ENCODE measurements at places on chromosomes 7 and 10.

- no peak for DNase-seq
These were observed 345.5 kb downstream of the FGFR2 start for GRCh38 chr10:121252756-121253155.

DNA sequence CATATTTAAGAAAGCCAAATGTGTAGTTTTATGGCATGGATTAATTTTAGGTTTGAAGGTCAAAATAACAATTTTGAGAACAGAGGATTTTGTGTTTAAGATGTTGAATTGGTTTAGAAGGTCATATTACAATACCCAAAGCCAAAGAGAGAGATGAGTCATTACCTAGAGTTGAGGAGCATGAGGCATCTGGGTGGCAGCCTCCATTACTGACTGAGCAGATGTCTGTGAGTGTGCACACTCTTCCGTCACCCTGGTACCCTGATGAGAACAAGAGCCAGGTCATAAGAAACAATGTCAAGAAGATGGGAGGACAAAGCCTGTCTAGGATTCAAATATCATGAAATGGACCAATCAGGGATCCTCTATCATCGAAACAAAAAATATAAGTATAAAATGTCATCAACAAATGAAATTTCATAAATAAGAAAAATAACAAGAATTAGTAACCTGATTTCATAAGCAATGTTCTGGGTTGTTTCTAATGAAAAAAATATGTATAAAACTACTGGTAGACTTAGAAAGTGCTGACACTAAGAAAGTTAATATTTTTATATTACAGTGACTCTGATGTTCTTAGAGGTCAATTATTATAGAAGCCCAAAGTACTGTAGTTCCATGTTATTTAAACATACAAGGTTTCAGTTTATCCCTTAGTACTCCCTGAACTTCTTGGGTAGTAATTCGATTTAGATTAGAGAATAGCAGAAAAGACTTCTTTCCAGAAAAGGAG, 20.0 kb downstream of the CUBN start:
- no peak for DNase-seq

GRCh38 chr7:157394246-157395191, 57.7 kb downstream of the DNAJB6 start:
- no peak for DNase-seq

DNA sequence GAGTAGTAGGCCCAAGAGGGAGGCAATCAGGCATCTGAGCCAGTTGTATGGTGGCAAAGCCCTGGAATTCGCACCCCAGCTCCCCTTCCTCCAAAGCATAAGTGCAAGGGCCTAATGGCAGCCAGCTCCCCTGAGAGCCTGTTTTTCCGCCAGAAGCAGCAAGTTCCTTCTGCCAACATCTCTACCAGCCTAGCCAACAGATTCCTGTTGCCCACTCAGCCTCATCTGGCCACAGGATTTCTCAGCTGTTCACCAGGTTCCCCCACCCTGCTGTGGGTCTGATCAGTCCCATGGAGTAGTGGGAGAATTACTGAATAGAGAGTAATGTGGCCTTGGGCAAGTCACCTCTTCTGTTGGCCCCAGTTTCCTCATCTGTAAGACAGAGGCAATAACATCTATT, 186.2 kb upstream of the PDE1C start:
- no peak for DNase-seq

GRCh38 chr7:71266912-71267311, 135.0 kb downstream of the GALNT17 start:
- DNase-seq: no peak

DNA sequence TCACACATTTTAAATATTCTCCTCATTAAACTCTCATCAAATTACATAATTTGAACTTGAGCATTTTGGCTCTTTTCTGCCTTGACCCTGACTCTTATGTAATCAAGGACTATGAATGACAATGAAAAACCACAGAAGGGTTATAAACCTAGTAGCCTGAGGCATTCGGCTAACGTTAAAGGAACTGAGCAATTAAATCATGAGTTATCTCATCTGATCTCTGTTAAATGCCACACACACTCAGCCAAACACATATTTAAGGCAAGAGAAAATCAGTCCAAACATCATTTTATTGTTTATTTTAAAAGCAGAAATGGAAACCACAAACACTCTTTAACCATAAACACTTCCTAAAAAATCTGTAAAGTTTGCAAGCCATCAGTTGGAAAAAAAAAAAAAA, 204.3 kb downstream of the DGKI start:
- no peak for DNase-seq

DNA sequence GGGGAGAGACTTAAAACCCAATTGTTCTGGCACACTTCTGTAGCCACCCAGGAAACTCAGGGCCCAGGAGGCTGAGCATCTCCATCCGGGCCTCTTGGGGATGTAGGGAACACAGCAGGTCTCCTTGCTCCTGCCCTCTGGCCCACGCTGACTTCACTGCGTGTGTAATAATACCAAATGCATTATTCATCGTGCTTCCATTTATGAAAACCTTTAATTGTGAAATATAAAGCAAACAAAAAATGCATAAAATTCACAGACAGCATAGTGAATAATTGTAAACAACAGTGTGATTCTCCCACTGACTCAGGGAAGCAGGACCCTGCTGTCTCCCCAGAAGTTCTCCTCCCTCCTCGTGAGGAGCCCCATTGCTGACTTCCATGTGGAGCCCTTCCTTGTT, 70.3 kb upstream of the SHH start:
- no peak for DNase-seq

GRCh38 chr7:157498657-157499056, 161.9 kb downstream of the DNAJB6 start:
- no peak for DNase-seq

GRCh38 chr10:98326621-98327027, 58.6 kb upstream of the LOXL4 start:
- DNase-seq: peak; percentile 46

DNA sequence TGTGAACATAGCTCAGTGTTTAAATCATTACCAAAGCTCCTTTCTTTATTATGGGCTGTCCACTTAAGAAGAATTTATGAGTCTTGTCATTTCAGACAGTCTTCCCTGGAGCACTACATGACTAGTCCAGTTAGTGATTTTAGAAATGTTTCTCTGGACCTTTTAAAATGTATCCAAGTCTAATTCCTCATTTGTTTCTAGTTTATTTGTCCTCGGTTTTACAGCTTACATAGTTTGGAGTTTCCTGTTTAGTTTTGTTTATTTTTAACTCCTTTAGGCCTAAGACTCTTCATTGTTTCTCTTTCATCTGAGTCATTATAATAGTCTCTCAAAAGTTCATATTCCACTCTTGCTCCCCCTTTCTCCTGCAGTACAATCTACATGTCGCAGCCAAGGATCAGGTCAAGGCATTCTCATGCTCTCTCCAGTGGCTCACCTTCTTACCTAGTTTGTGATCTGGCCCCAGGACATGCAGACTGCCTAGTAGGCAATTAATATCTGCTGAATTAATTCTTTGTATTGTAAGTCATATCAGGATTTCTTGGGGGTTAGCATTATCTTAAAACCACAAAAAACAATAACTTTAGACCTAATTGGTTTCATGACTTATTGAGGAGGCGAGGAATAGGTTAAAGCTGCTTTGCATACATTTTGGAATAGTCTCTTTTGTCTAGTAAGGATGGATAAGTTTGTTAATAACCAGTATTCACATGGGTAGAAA, 93.8 kb downstream of the MAPK8 start:
- no peak for DNase-seq

- no peak for DNase-seq
These were observed 78.5 kb upstream of the GATAD1 start for GRCh38 chr7:92368741-92369140.

Data from ELF-1 (cell line).